Cardiac ventricle fibroblast (primary cell): ENCODE measurements at places on chromosomes 4 and X. TPM values are rescaled to one million over a fixed set of nuclear protein-coding genes. Genes with fewer than 3 reads are reported as not detected.

Gene FAM9B
- not detected in 2 replicates for total RNA-seq

Gene ZC4H2
- total RNA-seq, result 6.6 and 12.0 TPM in 2 replicates

Gene TMSB15A
- total RNA-seq, result 0.56 and 2.8 TPM in 2 replicates

Gene WWC2
- 11.7 and 13.5 TPM in 2 replicates for total RNA-seq

Gene MAGEB17
- not detected in 2 replicates for total RNA-seq

Gene USP17L26
- total RNA-seq, result not detected in 2 replicates

Gene RTL5
- total RNA-seq, result 3.9 and 5.6 TPM in 2 replicates

Gene LDB2
- total RNA-seq, result 10.0 and 17.2 TPM in 2 replicates

Gene SASH3
- not detected in 2 replicates for total RNA-seq

Gene TMSB4X
- 2,382 and 2,716 TPM in 2 replicates for total RNA-seq

Gene GLOD5
- not detected in 2 replicates for total RNA-seq

Gene DIPK2B
- 2.6 and 2.9 TPM in 2 replicates for total RNA-seq

Gene HTATSF1
- total RNA-seq, result 28.4 and 37.1 TPM in 2 replicates

Gene STK32B
- 1.7 and 2.3 TPM in 2 replicates for total RNA-seq

Gene FATE1
- 0.75 and 1.7 TPM in 2 replicates for total RNA-seq

Gene AP1S2
- 11.2 TPM in 2 replicates for total RNA-seq

Gene DUX4
- total RNA-seq, result not detected in 2 replicates

Gene C4orf50
- total RNA-seq, result not detected in 2 replicates

Gene NPY2R
- 0.19 and 0.59 TPM in 2 replicates for total RNA-seq

Gene EXOC1L
- not detected in 2 replicates for total RNA-seq

Gene STBD1
- 2.4 and 7.1 TPM in 2 replicates for total RNA-seq

Gene CFP
- total RNA-seq, result 0.06 and 0.20 TPM in 2 replicates

Gene CC2D2A
- total RNA-seq, result 18.6 and 34.0 TPM in 2 replicates

Gene PF4V1
- total RNA-seq, result 2.6 TPM in 1 of 2 replicates, not detected in the other

Gene ZNF732
- total RNA-seq, result 0.10 TPM in 1 of 2 replicates, not detected in the other

Gene TAF7L
- total RNA-seq, result 0.05 TPM in 1 of 2 replicates, not detected in the other

Gene NDP
- 0.31 and 1.4 TPM in 2 replicates for total RNA-seq

Gene GAGE12F
- total RNA-seq, result not detected in 2 replicates

Gene SLC9B2
- 12.3 and 12.4 TPM in 2 replicates for total RNA-seq

Gene DGAT2L6
- not detected in 2 replicates for total RNA-seq

Gene BMPR1B
- total RNA-seq, result 1.3 and 2.2 TPM in 2 replicates

Gene AGTR2
- not detected in 2 replicates for total RNA-seq

Gene TEX11
- not detected in 2 replicates for total RNA-seq

Gene CHIC1
- total RNA-seq, result 7.3 and 8.7 TPM in 2 replicates

Gene CPZ
- 30.6 and 33.6 TPM in 2 replicates for total RNA-seq

Gene OPRPN
- not detected in 2 replicates for total RNA-seq

Gene EGF
- total RNA-seq, result not detected in 2 replicates
